Activated CD8-positive, alpha-beta memory T cell treated with anti-CD3 and anti-CD28 coated beads for 24 hours (primary cell): ENCODE measurements at places on chromosomes 1 and 21.

GRCh38 chr1:98045767-98046641 is 125.2 kb upstream of the DPYD start:
- DNase-seq = peak; percentile 62

GRCh38 chr1:183279835-183280234 is 93.8 kb downstream of the LAMC2 start:
- DNase-seq = no peak

DNA sequence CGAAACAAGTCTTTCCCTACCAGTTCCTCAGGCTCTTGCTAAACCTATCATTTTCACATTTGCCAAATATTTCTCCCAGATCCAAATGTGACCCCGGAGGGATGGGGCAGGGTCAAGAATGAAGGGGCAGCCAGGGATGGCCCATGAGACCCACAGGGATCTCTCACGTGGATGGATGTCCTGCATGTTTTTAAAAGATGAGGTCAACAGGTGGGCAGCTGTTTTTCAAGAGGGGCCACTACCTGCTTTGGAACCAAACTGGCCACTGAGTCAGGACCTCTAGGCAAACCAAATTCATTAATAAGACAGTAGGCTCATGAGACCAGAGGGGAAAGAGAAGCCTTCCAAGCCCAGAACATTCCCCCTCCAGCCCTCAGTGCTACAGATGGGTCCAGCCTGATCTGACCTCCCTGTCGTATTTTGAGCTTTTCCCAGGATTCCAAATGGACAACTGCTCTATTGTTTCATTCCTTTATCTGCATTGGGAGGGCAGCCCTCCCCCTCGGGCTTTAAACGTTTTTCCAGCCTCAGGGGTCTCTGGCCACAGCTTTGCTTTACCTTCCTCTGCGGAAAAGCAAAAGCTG is 252.5 kb upstream of the IRF2BP2 start:
- no peak for DNase-seq

DNA sequence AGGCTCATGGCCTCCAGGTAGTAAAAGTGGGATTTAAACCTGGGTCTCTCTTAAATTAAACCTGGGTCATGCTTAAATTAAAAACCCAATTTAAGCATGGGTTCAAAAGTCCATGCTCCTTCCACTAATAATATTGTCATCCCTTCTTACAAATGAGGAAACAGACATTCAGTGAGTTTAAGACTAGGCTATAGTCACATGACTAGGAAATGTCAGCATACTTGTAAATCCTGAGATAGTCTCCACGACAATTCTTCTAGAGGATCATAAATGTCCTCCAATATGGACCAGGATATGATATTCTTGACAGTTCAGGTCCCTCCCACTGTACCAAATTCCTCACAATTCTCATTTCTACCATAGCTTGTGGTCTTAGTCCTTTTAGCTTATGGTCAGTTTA is 10.5 kb upstream of the IGFN1 start:
- no peak for DNase-seq

GRCh38 chr1:14521622-14522021 is 76.9 kb upstream of the KAZN start:
- DNase-seq = no peak
